ENCODE measurements at places on chromosomes 13 and 19.

- no peak for DNase-seq
These were observed 2.1 kb downstream of the TMEM255B start for GRCh38 chr13:113761136-113761535.

GRCh38 chr13:62320129-62321108, 904.8 kb upstream of the PCDH20 start:
- no peak for DNase-seq

DNA sequence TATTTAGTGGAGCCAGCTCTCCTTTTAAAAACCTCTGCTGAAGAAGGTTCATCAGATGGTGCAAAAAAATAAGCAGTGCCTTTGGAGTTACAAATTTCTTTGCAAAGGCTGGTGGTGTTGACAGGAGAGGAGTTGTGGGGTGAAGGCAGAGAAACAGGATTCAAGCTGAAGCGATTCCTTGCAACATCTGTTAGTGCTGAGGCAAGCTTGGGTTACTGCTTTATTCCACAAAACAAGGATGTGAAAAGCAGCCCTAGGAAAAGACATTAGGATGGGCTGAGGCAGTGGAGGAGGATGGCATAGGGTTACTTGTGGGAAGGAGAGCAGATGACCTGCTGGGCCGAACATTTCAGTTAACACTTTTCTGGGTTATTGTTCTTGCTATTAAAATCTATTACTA, 390.7 kb downstream of the DLEU7 start:
- no peak for DNase-seq

GRCh38 chr13:79660361-79660760, 179.4 kb downstream of the NDFIP2 start:
- DNase-seq = no peak

- DNase-seq = no peak
These were observed 18.9 kb upstream of the ENOX1 start for GRCh38 chr13:43805681-43806128.

DNA sequence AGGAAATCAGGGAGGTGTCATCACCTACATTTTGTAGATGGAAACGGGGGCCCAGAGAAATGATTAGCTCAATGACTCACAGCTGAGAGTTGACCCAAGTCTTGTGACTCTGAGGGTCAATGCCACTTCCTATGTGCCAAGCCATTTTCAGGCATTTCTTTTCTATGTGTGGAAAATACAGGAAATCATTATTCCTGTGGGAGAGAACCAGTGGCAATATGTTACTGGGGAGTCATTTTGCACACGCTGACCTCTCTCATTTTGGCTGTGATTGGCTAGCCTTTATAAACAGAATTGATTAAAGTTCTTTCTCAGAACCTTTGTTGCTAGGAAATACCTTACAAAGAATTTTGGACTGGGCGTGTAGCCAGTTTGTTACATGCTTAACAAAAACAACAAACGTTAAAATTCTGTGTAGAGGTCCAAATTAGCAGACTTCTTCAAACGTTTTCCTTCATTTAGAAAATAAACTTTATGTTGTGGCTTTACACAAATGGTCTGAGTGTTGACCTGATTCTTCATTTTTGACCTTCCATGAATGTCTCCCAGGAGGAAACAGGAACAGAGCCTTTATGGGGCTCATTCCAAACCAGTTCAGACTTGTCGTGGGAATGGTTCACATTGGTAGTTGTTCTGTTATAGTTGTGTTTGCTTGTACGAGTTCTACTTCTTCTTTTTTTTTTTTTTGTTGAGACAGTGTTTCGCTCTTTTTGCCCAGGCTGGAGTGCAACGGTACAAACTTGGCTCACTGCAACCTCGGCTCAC, 11.4 kb downstream of the PCCA start:
- no peak for DNase-seq

DNA sequence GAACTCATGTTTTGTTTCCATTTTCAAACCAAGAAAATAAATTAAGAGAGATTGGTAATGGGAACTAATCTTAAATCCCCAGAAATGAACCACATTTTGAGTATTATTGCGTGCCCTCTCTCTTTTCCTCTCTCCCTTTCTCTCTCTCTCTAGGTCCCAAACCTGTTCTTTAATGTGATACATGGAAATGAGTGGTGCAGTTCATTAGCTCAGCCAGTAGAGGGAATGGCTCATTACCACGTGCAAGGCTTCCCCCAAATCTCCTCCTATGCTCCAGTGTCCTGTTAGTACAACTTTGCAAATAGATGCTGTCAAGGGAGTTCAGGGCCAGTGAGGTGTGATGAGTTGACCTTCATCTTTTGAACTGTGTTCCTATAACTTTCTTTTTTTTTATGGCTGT, 178.4 kb downstream of the FGF9 start:
- DNase-seq = no peak

- no peak for DNase-seq
These were observed 52.5 kb downstream of the COLGALT1 start for GRCh38 chr19:17607936-17608335.

DNA sequence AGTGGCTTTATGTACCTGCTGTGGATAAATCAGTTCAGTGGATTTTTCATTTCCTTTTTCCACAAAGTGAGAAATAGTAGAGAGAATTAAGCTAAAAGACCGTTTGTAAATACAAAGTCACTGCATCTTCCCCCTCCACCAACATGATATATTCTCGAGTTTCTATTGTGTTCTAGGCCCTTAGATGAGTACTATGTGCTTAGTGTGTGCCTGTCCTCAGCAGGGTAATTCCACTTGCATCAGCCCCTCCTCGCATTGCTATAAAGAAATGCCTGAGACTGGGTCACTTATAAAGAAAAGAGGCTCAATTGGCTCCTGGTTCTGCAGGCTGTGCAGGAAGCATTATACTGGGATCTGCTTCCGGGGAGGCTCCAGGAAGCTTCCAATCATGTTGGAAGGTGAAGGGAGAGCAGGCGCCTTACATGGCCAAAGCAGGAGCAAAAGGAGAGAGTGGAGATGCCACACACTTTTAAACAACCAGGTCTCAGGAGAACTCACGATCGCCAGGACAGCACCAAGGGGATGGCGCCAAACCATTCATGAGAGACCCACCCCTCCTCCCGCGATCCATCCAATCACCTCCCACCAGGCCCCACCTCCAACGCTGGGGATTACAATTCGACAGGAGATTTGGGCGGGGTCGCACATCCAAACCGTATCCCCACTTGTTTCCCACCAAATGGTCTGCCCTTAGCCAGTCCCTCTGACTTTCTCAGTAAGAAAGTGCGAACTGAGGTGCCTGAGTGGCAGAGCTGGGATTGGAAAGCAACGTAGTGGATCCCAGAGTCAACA, 102.3 kb upstream of the ABCC4 start:
- no peak for DNase-seq

- DNase-seq = no peak
These were observed 24.0 kb downstream of the LDLR start for GRCh38 chr19:11113140-11113708.

All from cortex of kidney (tissue), 1 donor.